Esophagus squamous epithelium (tissue), 5 donors: ENCODE measurements at places on chromosomes 2 and 18. TPM values are rescaled to one million over a fixed set of nuclear protein-coding genes. Genes with fewer than 3 reads are reported as not detected.

INHBB gene
- 0.66 TPM for total RNA-seq

ABCG8 gene
- total RNA-seq = not detected

IL18RAP gene
- 4.3 TPM for total RNA-seq

CYP26B1 gene
- 0.62 TPM for total RNA-seq

ABHD3 gene
- total RNA-seq = 13.9 TPM

TBR1 gene
- total RNA-seq = under 0.01 TPM

SULT1C2 gene
- not detected for total RNA-seq

NTSR2 gene
- total RNA-seq = not detected
